ENCODE measurements at places on chromosomes 12 and 14. TPM values are rescaled to one million over a fixed set of nuclear protein-coding genes. Genes with fewer than 3 reads are reported as not detected.

Gene GLIPR1L2
- not detected for polyA plus RNA-seq

DNA sequence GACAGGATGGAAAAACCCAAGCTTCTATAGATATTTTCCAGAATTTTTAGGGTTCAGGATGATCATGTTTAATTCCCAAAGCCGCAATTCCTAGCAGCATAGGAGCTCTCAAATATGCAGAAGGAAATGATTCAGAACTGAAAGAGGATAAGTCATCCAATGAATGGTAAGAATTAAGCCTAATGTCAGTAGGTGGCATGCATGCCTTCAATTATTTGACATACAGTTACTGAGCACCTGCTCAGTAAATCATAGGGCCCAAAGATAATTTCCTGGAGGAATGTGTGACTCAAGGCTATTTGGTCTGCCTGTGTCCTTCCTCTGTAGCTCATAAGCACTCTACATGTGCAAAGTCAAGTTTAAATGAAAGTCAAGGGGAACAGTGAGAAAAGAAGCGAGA, 116.8 kb upstream of the SLC38A4 start:
- no peaks in the 10 kb centered on the region for H3K4me1 ChIP-seq
- H3K36me3 ChIP-seq = no peaks in the 10 kb centered on the region

Gene TAS2R46
- not detected for polyA plus RNA-seq

DNA sequence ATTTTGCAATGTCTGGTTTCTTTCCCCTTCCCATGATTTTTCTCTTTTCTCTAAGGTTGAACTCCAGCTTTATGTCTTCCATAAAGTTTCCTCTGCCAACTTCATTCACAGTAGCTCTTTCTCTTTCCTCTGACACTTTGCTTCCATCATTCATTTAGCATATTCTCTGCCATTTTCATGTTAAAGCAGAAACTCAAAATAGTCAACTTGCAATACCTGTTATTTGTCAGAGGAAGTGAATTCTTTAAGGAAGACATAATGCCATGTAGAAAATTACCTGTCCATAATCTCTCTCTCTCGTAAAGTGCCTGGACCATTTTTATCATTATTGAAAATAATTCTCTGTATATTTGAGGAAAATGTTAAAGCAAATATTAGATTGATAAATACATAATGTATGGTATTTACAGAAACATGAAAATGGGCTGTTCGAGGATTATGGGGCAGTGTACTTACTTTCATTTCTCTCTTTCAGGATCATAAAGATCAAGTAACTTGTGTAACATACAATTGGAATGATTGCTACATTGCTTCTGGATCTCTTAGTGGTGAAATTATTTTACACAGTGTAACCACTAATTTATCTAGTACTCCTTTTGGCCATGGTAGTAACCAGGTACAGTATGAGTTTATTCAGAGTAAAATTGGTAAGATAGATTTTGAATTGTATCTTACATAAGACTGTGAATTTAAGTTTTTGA, 12.6 kb downstream of the NEDD1 start:
- no peaks in the 10 kb centered on the region for H3K4me1 ChIP-seq
- H3K36me3 ChIP-seq = no peaks in the 10 kb centered on the region
- H3K27ac ChIP-seq = no peak overlapping the region
- no peak overlapping the region for H3K4me3 ChIP-seq
- no peak for DNase-seq

Gene BRMS1L
- 4.6 TPM for polyA plus RNA-seq

Gene ANO4
- polyA plus RNA-seq = not detected

- DNase-seq = peak; percentile 74
- H3K36me3 ChIP-seq = no peaks in the 10 kb centered on the region
- H3K27me3 ChIP-seq = peaks cover 2% of the 10 kb centered on the region
- no peak overlapping the region for H3K27ac ChIP-seq
- no peaks in the 10 kb centered on the region for H3K4me1 ChIP-seq
Measured at GRCh38 chr12:126874427-126875026, 1392.4 kb upstream of the TMEM132C start.

Gene SALL2
- polyA plus RNA-seq = 1.6 TPM

DNA sequence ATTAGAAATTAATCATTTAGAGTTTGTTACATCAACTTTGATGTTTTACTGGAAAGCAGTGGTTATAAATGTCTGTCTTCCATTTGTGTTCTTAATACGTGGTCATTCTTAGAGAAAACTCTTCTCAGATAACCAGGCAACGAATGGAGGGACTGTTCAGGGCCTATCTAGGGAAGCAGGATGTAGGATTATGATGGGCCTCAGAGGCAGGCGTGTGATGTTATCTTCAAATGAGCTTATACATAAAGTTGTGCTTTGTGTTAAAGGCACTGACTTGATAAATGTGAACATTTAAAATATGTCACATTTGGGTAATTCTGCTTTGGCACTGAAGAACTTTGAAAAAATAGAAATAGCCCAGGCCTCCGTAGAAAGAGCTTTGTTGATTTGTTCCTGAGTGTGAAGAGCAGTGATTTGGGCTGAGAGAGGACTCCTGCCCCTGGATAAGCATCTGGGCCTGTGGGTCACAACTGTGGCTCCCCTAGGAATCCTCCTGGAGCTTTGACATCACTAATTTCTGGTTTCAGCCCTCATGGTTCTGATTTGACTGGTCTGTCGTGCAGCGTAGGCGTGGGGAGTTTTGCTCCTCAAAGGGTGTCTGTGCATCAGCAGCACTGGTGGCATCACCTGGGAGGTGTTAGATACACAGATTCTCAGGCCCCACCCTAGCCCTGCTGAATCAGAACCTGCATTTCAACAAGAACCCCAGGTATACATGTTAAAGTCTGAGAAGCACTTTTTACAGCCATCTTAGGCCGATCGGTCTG, 55.4 kb downstream of the SAMD4A start:
- H3K4me3 ChIP-seq = no peak overlapping the region
- H3K4me1 ChIP-seq = no peaks in the 10 kb centered on the region
- H3K27ac ChIP-seq = no peak overlapping the region
- DNase-seq = no peak
- no peaks in the 10 kb centered on the region for H3K36me3 ChIP-seq

DNA sequence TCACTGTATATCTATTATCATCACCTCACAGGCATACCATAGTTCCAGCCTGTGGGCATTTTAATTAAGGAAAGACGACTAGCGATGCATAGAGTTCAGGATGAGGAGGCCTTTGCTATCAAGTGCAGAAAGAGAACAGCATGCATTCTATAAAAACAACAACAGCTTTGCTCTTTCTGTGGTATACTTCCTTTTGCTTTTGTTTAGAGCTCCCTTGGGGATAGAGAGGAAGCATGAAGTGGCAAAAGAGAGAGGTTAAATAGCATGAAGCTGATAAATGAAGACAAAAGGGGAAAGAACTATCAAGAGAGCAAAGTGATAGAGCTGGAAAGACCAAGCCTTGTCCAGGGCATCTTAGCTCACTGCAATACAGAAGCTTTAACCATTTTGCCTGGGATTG, 23.5 kb downstream of the IFNG-AS1 start:
- no peaks in the 10 kb centered on the region for H3K27me3 ChIP-seq
- no peaks in the 10 kb centered on the region for H3K36me3 ChIP-seq
- H3K27ac ChIP-seq = no peak overlapping the region
- no peaks in the 10 kb centered on the region for H3K4me1 ChIP-seq

- H3K4me3 ChIP-seq = peak overlapping the region; percentile 56
- H3K27me3 ChIP-seq = no peaks in the 10 kb centered on the region
- peak; percentile 24 for DNase-seq
- H3K4me1 ChIP-seq = no peaks in the 10 kb centered on the region
- no peak overlapping the region for H3K27ac ChIP-seq
- H3K36me3 ChIP-seq = no peaks in the 10 kb centered on the region
Measured at GRCh38 chr12:105331805-105332251, 1.3 kb downstream of the C12orf75 start.

DNA sequence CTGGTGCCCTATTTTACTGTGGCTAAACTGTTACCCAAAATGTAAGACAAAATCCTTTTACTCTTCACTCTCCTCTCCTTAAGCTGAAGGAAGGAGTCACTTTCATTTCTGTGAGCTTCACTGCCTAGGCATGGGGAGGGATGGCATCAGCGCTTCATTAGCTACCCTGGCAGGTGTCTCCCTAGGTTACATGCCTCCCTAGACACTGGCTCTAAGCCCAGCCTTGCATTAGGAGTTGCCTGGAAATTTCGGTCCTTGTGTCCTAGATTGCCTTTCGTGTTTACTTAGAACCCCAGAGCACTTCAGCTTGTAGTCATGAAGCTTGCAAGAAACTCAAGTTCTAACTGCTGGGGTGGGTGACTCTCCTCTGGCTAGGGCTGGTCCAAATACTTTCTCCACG, 520.5 kb upstream of the STXBP6 start:
- no peaks in the 10 kb centered on the region for H3K4me1 ChIP-seq
- no peak overlapping the region for H3K27ac ChIP-seq
- DNase-seq = no peak
- H3K27me3 ChIP-seq = no peaks in the 10 kb centered on the region
- H3K4me3 ChIP-seq = no peak overlapping the region
- no peaks in the 10 kb centered on the region for H3K36me3 ChIP-seq

GRCh38 chr12:39389399-39390150, 53.3 kb downstream of the KIF21A start:
- no peak for DNase-seq
- no peaks in the 10 kb centered on the region for H3K27me3 ChIP-seq
- no peaks in the 10 kb centered on the region for H3K4me1 ChIP-seq
- H3K27ac ChIP-seq = no peak overlapping the region

- no peak overlapping the region for H3K4me3 ChIP-seq
- DNase-seq = no peak
- H3K27me3 ChIP-seq = no peaks in the 10 kb centered on the region
- peaks cover 3% of the 10 kb centered on the region for H3K4me1 ChIP-seq
- H3K27ac ChIP-seq = no peak overlapping the region
Measured at GRCh38 chr12:19003987-19004619, 125.4 kb upstream of the PLEKHA5 start.

- no peaks in the 10 kb centered on the region for H3K4me1 ChIP-seq
- H3K36me3 ChIP-seq = no peaks in the 10 kb centered on the region
- no peak overlapping the region for H3K4me3 ChIP-seq
- DNase-seq = no peak
Measured at GRCh38 chr14:63460680-63461369, 82.4 kb downstream of the PPP2R5E start.

DNA sequence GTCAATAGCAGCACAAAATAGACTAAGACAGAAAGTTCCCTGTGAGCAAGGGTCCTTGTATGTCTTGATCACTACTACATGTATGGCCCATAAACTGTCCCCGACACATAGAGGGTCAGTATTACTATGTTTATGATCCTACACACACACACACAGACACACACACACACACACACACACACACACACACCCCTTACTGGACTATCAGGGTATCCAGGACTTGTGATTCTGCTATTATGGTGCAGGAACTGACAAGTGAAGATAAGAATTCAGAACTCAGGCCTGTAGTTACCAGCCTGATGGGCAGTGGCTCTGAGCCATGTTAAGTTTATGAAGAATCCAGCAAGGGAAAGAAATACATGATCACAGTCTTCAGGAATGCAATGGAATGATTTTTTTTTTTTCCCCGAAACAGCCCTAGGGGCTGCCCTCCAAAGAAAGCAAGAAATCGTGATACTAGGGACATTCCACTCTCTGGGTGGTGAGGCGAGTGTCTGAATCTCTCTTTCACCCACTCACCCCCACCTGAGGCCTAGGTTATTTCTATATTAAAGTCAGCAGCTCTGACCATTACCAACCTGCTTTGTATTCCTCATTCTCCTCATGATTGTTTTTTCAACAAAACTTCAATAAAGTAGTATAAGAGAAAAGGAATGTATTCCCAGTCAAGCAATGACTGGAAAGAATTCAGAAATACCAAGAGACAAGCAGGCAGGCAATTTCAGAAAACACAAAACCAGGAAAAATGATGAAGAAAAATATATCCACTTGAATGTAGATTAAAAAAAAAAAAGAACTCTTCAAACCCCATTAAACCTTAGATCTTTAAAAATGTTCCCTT, 105.8 kb downstream of the AVPR1A start:
- no peak for DNase-seq
- H3K4me1 ChIP-seq = no peaks in the 10 kb centered on the region
- H3K36me3 ChIP-seq = no peaks in the 10 kb centered on the region
- no peak overlapping the region for H3K4me3 ChIP-seq

GRCh38 chr12:122250047-122250446, 16.2 kb downstream of the VPS33A start:
- H3K4me1 ChIP-seq = no peaks in the 10 kb centered on the region
- no peaks in the 10 kb centered on the region for H3K27me3 ChIP-seq
- H3K27ac ChIP-seq = no peak overlapping the region

DNA sequence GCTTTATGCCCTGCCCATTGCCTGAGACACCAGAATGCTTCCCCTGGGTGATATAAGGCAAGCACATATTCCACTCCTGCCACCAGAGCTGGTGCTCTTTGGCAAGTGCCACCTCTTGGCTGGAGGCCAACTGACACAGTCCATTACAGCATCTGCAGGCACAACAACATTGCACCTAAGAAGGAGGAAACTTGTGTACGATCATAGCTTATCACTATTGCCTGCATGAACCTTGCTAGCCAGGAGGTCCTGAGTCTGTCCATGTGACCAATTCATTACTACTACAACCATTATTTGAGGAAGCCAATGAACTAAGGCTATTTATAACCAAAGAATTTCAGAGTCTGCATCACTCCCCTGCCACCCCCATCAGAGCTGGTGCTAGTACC, 119.8 kb upstream of the SCAF11 start:
- peaks cover 16% of the 10 kb centered on the region for H3K4me1 ChIP-seq
- no peaks in the 10 kb centered on the region for H3K36me3 ChIP-seq
- no peak overlapping the region for H3K27ac ChIP-seq
- no peaks in the 10 kb centered on the region for H3K27me3 ChIP-seq
- DNase-seq = peak; percentile 67

DNA sequence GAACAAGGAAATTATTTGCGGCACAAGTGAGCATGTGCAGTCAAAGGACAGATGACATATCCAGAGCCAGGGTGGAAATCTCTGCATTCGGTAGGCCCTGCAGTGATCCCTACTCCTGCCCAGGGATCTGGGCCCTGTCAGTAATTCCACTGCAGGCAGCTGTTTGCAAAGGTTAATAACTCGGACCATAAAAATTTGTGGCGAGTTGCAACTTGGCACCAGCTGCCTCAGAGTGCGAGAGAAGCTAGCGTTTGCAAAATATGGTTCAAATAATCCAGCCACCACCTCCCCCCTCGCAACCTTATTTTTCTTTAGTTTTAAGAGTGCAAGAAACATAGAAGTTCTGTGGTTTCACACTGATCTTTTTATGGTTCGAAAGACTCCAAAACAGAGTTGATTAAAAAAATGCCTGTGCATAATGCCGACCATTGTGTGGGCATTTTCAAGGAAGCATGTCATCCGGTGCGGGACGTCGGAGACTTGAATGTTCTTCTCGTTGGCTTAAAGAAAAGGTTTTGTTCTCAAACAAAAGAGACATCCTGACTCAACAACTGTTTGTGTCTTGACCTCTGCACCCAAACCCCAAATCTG, 224.5 kb downstream of the BCL11B start:
- DNase-seq = no peak
- no peaks in the 10 kb centered on the region for H3K36me3 ChIP-seq
- no peaks in the 10 kb centered on the region for H3K4me1 ChIP-seq
- H3K27ac ChIP-seq = no peak overlapping the region
- no peaks in the 10 kb centered on the region for H3K27me3 ChIP-seq

DNA sequence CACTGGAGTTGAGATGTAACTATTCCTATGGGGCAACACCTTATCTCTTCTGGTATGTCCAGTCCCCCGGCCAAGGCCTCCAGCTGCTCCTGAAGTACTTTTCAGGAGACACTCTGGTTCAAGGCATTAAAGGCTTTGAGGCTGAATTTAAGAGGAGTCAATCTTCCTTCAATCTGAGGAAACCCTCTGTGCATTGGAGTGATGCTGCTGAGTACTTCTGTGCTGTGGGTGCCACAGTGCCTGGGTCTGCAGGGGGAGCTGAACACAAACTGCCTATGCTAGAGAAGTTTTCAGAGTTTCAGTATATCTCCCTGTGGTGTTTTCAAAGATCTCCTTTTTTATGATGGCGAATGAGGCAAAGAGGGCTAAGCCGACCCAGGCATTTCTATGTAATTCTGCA, 179.2 kb upstream of the OR4E1 start:
- H3K4me1 ChIP-seq = no peaks in the 10 kb centered on the region
- H3K27ac ChIP-seq = no peak overlapping the region
- DNase-seq = no peak
- H3K4me3 ChIP-seq = no peak overlapping the region

All from small intestine (tissue), 16 donors.